HT-29 (cell line): ENCODE measurements at places on chromosomes 4 and X.

- no peak for DNase-seq
These were observed 16.2 kb downstream of the ARHGEF38 start for GRCh38 chr4:105568584-105568983.

GRCh38 chr4:159003420-159004253, 99.2 kb upstream of the RAPGEF2 start:
- no peak for DNase-seq

DNA sequence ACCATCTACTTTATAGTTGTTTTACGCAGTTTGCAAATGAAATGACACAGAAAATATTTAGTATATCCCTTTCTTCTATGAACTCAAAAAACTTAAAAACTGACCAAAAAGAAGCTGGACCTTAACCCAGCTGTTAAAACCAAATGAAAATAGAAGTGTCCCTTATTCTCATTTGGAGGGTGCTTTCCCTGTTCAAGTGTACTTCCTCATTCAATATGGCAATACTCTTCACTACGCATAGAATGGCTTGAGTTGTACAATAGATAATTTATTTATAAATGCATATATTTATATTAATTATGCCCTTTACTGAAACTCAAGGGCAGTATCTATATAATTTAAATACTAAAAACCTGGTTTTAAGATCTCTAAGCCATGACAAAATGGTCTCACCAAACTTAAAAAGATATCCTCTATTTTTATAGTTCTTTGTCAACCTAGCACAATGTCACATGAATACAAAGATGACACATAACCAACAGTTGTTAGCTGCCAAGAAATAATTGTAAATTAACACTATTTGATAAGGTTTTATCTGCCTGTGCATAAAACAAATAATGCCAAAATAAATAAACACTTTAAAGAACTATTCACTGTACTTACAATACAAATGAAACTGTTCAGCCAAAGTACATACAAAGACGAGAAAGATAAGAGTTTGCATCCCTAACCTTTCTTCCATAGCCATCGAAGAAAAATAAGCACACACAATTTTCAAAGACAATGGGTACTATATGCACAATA, 25.2 kb downstream of the YTHDC1 start:
- no peak for DNase-seq

DNA sequence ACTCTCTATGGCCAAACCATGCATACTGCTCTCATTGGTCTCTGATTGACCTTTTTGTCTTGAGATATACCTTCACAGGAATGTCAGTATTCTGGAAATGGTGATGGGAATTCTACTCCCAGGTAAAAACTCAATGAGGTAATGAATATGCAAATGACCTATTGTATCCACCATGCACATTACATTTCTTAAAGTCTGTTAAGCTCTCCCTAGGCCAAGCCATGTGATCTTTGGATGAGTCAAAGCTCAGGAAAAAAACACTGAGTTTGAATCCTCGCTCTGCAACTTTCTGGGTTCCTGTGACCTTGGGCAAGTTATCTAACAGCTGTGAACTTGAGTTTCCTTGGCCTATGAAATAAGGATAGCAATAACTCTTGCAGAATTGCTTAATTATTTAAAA, 175.4 kb downstream of the PPP1R2C start:
- DNase-seq, result no peak

GRCh38 chr4:94570558-94570957, 118.8 kb downstream of the PDLIM5 start:
- no peak for DNase-seq

DNA sequence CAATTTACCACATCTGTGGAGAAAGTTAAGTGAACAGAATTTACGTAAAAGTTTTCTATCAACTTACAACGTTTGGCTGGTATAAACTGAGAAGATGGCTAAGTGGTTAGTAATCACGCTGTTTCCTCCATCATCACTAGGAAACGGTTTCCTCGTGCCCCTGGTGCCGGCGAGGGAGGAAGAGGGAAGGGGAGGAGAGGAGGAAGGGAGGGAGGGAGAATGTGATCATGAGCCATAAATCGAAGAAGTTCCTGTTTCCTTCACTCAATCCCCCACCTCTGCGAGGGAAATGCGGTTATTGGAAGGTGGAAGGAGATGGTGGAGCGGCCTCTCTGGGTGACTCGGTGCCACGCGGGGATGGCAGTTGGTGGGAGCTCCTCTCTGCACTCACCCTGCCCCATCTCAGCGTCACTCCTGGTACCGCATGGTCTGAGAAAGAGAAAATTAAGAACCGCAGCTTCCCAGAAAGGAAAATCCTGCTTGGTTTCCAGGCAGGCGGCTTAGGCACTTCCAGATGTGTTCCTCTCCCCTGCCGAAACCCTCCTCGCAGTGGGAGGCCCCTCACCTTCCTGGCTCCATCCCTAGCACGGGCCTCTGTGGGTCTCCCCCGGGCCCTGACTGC, 216.8 kb downstream of the AFAP1 start:
- DNase-seq, result no peak

DNA sequence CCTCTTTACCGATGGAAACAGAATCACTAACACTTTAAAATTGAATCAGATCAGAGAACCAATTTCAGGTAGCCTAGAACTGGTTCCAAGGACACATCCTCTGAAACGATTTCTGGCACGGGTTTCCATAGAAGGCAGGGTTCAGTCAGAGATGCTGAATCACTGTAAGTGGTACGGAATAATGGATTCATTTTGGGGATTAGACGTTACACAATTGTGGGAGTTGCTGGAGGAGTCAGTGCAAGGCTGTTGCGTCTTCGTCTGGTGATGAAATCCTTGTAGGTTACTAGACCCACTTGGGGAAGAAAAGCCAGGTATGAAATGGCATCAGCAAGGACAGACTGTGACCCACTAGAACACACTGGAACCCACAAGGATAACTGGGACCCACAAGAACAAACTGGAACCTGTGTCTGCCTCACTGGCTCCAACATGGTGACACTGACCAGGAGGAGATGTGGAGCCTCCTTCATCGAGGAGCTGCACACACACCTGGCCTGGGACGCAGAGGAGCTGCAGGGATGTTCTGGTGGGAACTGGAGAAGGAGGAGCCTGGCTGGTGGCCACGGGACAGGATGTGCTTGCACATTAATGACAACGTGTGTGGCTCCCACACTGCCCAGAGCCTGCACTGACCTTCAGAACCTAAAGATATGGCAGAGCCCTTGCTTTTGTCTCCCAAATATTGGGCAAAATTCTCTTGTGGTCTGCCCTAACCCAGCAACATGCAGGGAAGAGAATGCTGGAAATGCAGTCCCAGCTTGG, 105.1 kb downstream of the TRAPPC11 start:
- DNase-seq, result no peak

DNA sequence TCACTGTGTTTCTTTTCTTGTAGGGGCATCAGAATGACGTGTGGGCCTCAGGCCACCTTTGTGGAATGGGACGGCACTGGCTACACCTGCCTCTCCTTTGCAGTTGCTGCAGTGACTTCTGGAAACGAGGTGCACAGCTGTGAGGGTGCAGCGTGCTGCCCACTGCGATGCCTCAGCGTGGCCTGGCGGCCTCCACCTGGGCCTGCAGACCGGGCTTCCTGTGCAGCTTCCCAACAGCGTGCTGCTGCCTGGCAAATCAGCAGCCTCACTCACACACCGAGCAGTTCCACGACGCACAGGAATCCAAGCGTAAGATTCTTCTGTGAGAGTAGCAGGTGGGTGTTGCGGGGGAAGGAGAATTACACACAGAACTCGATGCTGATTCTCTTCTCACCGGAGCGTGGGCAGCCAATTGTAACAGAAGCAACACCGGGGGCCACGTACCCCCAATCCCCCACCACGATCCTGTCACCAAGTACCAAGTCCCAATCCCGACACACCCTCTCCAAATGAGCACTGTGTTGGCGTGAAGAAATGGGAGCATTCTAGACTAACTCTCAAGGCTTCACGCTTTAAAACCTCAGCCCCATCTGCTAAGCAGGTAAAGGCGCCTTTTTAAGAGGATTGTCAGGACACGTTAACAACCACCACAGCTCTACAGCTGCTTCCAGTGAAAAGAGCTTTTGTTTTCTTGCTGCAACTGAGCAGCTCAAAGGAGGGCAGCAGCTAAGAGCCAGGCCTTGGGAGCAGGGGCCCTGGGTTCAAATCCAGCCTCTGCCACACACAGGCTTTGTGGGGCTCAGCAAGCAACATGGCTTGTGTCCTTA, 16.9 kb downstream of the WDR1 start:
- no peak for DNase-seq

DNA sequence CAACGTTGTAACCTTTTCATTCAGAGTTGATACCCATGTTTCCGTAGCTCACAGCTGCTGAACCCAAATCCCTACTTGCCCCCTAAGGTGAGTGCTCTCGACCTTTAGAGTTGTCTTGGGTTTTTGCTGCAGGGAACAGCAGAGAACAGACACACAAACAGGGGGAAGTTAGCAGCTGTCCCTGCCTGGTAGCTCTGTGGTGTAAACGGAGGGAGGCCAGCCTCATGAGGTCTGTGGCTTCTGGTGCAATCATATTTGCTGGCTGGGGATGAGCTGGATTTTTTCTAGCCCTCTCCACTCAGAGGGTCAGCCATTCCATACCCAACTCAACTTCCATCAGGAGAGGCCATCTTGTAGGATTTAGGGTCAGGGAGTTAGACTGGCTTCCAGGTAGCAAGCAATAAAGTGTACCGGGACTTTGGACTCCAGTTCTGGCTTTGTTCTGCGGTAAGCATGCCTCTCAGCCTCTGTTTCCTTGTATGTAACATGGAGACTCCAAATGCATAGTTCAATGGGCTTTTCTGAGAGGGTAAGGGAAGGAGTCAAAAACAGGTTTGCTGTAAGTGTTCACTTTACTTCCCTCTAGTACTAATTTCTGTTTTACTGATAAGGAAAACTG, 218.9 kb downstream of the MID1IP1 start:
- no peak for DNase-seq

GRCh38 chrX:38409289-38409688, 56.9 kb downstream of the OTC start:
- DNase-seq, result no peak

- no peak for DNase-seq
These were observed 173.8 kb downstream of the NSUN7 start for GRCh38 chr4:40923316-40924095.

DNA sequence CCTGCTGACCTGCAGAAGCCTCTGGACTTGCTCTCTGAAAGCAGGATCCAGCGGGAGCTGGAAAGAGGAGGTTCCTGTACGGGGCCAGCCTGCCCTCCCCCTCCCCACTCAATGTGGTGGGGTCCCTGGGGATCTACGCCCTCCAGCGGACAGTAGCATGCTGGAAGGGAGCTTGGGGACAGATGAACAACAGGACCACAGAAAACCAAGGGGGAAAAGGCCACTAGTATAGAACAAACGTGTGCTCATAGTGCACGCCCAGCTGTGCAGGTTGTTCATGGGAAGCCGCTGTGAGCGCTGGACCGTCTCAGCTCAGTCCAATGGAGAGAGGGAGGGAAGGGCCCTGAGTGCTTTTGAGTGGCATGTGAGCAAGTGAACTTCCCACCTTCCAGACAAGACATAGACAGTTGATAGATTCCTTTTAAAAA, 15.8 kb downstream of the HMX1 start:
- DNase-seq, result no peak

DNA sequence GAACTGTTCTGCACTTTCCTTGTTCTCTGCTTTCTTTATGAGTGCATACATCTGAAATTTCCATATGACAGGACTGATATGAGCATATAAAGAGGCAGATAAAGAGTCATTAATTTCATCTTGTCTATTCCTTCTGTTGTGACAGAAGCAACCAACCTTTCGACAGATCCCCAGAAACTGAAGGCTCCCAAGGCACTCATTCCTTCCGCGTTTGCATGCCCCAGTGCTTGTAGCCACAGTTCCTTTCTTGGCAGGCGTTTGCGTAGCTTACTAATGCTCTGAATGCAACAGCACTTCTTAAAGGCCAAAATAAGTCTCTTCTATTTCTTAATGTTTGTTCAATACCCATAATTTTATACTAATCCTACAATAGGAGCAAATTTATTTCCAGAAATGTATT, 94.0 kb upstream of the TBL1X start:
- no peak for DNase-seq

DNA sequence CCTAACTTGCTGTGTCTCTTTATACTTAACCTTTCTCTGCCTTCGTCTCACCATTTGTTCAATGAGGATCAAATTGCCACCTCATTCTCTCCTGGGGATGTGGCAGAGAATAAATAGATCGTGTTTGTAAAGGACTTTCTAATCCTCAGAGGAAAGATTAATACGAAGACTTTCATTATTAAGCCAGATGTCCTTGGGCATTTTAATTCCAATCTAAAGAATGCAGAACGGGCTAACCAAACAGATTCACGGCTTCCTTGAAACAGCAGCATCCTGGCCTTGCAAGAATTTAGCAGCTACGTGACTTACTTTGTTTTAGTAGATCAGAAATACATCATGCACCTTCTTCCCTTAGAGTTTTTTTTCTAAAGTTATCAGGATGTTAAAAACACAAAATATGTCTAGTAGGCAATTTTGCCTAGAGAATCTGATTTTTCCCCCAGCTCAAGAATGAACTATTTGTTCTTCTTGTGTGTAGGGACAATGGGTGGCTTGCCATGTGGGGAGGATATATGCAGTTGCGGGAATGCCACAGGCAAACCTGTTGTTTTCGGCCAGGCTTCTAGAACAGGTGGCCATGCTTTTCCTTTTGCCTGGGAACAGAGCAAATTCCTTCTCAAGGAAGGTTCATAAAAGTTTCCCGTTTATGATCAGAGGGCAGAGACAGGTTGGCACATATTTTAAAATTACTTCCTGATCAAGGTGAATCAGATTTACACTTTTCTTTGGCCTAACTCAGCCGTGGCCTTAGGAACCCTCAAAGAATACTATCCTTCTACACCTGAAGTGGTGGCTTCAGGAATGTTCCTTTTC, 3.0 kb downstream of the MID1 start:
- DNase-seq, result no peak

- DNase-seq, result peak; percentile 7
These were observed 13.5 kb downstream of the TTC29 start for GRCh38 chr4:146932116-146932515.

DNA sequence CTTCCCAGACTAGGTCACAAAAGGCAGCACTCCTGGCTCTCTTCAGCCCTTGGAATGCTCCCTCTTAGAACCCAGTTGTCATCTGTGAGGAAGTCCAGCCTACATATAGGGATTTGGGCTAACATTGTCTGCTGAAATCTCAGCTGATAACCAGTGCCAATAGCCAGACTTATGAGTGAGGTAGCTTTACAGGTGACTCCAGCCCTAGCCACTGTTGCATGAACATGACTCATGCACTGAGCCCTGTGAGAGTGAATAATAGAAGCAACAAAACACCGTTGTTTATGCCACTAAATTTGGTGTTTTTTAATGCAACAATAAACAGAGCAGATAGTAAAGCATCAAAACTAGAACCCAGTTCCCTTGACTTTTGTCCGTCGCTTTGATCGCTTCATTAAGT, 433.2 kb downstream of the STIM2 start:
- DNase-seq, result no peak

DNA sequence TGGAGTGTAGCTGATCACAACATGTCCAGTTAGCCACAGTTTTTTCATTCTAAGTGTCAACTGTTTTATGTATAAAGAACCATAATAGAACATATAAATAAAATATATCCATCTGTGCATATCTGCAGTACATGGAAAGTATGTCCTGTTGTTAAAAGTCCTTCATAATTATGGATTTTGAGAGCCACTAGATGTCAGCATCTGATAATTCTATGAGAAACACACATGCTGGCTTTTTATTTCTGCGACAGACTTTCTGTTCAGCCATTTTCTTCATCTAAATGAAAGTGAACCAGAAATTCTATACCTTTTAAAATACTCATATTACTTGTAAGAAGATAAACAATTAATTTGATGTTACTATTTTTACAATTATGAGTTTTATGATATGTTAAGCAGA, 251.5 kb downstream of the GPM6A start:
- peak; percentile 8 for DNase-seq
